ENCODE measurements at places on chromosomes 6 and 20.

- no peak for DNase-seq
Measured at GRCh38 chr6:16181439-16182297, 52.8 kb downstream of the MYLIP start.

GRCh38 chr6:90121982-90122381 lies 174.7 kb downstream of the BACH2 start:
- no peak for DNase-seq

GRCh38 chr6:90328004-90328403 lies 31.4 kb upstream of the BACH2 start:
- no peak for DNase-seq

GRCh38 chr6:135191508-135192255 lies 10.6 kb downstream of the MYB start:
- no peak for DNase-seq

DNA sequence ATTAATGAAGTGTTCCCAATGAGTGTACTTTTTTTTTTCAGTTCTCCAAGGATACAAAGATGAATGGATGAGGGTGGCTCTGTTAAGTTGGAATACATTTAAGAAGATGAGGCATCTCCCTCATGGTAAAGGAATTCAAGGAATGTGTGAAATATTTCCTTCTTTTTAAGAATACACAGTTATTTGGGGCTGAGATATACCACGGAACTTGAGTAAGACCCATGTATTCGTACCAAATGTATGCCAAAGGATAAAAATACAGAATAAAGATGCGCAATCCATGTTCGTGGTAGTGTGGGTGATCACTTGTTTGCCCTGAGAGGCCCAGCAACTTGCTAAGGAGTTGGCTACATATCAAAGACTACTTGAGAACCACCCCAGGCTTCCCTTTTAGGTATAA lies 164.2 kb upstream of the TCF21 start:
- DNase-seq: no peak

GRCh38 chr6:119348748-119349360 lies 707 bp downstream of the MAN1A1 start:
- DNase-seq: no peak

- DNase-seq: no peak
Measured at GRCh38 chr6:33860706-33861474, 57.1 kb upstream of the MLN start.

DNA sequence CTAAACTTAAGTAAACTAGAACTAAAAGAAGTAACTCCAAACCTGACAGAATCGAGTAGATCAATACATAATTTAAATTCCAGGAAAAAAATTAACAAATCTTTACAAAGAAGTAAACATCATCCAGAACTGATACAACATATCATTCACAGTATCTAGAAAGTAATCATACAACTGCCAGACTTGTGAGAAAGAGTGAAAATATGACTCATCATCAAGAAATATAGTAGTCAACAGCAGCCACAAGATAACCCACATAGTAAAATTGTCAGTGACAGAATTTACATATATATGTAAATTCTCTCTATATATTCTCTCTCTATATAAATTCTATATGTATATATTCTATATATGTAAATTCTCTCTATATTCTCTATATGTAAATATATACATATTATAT lies 242.8 kb upstream of the RGS17 start:
- DNase-seq: no peak

DNA sequence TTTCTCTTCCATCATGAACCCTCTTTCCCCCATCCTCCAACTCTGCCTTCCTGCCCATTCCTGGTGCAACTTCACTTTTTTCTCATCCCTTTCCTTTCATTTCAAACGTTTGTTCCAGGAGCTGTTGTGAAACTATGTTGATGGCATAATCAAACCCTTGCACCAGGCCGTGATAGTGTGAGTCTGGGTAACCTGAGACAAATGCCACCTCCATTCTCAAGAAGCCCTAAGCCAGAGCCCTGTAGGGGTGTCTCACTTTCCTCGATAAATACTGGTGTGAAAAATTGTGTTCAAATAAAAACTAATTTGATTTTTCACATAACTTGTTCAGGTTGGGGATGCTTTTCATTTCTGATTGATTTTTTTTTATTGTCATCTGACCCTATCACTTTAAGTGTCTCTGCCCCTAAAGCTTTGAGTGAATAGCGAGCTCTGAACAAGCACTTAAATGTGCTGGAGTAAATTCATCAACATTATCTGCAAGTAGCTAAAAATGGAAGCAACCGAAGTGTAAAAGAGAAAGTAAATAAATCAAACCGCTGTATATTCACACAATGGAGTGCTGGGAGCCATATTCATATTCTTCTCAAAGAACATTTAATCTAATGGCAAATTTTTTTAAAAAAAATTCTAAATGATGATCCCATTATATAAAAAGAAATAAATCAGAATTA lies 303.1 kb upstream of the CDYL start:
- no peak for DNase-seq

DNA sequence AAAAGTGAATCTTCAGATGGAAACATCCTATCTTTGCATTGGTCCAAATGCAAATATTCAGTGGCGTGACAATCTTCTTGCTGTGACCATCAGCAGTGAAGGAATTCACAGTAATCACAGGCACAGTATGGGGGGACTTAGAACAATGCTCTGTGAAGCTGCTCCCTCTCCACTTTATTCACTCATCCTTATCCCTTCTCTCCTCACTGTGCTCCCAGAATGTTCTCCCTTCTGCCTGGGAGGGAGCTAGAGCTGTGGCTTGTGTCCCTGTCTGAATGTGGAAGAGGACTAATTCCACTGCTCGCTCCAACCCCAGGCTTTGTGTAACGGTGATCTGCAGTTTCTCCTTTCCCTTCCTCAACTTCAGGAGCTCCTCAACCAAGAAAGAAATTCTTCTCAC lies 243.7 kb downstream of the ALDH8A1 start:
- DNase-seq: no peak

GRCh38 chr6:112086744-112087135 lies 542 bp downstream of the TUBE1 start:
- no peak for DNase-seq

DNA sequence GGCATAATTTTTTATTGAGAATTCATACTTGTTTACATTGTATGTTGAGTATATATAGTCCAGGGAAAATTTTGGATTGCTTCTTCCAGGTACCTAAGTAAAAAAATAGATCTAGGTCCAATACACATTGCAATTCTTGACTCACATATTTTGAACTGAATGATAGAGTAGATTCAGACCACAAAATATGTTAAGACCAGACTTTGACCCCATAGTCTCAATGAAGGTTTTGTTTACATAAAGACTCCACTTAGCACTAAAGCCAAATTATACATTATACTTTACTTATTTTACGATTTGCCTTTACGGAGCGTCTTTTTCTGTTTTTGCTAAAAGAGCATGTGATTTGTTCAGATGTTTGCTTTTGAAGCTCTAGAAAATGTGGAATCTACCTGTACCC lies 144.1 kb upstream of the PTCHD4 start:
- DNase-seq: no peak

DNA sequence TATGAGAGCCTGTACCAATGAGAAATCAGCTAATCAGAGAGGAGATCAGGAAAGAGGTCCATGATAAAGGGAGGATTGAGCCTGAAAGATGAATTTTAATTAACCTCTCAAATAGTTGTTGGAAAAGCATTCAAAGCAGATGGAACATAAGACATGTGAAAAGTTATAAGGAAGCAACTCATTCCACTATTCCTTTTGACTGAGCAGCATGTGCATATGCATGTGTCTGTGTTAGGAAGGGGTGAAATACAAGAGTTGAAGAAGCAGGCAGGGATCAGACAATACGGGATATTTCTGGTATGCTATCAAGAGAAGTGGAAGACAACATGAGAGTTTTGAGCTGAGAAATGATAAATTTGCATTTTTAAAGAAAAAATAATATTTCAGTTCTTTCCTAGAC lies 624.8 kb upstream of the PTCHD4 start:
- no peak for DNase-seq

DNA sequence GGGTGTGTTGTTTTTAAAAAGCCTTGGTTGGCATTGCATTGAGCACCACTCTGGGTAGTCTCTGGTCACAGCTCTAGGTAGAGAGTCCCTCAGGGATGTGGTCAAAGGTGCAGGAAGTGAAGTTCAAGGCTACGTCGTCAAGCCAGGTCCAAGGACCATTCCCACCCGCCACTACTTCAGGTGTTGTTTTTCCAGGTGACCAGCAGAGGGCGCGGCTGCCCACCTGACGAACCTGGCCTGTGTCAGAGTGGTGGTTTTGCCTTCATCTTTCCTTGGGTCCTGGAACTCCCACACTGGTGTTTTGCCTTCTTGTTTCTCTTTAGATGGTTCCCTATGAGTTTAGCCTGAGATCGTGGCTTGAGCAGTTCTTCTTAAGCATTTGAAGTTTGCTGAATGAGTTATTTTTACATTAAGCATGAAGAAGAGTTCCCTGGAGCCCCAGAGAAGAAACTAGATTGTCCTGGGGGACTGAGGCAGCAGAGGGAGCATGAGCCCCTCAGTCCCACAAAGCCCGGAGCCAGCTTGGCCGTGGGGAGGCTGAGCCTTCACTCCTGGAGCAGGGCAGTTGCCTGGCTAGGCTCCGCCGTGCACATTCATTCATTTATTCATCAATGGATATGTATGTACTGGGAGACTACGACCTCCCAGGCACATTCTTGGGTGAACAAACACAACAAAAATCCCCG lies 5.6 kb upstream of the PHACTR3 start:
- no peak for DNase-seq

DNA sequence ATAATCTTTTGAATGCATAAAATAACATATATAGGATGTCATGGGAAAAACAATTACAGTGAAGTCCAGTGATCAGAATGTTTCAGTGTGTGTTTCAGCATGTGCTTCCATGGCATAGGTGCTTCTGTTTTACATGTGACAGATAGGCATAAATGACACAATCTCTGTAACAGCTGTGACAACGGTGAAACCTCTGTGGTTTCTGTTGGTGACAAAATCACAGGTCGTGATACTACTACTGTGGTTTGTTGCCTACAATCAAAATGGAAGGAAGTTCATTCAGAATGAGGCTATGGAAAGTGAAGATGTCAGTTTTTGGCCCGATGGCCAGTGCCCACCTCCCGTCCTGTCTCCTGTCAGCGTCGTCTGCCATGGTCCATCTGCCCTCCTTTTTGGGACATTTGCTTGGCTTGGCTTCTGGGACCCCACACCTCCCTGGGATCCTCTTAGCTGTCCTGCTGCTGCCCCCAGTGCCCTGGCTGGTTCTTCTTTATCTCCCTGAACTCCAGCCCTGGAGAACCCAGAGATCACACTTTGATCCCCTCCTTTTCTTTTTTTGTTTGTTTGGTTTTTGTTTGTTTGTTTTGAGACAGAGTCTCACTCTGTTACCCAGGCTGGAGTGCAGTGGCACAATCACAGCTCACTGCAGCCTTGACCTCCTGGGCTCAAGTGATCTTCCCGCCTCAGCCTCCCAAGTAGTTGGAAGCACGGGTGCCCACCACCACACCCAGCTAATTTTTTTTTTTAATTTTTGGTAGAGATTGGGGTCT lies 79.3 kb upstream of the NAA20 start:
- DNase-seq: no peak

DNA sequence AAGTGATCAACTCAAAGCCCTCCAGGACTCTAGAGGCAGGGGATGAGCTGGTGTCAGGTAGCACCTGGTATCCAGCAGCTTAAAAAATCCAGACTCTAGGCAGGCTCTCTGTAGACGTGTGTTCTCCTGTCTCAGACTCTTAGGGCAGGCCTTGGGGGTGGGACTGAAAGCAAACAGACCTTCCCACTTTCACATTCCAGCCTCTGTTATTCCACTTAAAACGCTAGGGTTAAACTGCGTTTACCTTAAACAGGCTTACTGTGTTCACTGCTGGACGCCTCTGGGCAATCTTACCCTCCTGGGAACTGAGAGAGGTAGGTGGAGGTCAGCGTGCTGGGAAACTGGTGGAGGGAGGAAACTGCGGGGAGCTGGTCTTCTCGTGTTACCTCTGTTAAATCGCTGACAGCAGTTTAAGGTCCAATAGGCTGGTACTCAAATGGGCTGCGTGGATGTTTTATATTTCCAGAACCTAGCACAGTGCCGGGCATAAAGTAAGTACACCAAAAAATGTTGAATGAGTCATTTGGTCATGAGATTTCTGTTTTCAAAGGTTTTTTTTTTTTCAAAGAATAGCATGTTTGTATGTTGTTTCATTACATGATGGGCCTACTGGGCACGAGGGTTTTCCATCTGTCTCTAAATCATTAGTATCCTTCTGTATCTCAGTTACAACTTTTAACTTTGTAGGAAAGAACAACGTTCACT lies at the start of gene GCNT2:
Gene GCNT2 (plus strand): TSS at position 248 of the 705 bp plus-strand sequence. CDS start 7,561 bp downstream, outside the sequence.
- DNase-seq: no peak

GRCh38 chr6:155244434-155244833 lies 19.4 kb upstream of the CLDN20 start:
- no peak for DNase-seq

DNA sequence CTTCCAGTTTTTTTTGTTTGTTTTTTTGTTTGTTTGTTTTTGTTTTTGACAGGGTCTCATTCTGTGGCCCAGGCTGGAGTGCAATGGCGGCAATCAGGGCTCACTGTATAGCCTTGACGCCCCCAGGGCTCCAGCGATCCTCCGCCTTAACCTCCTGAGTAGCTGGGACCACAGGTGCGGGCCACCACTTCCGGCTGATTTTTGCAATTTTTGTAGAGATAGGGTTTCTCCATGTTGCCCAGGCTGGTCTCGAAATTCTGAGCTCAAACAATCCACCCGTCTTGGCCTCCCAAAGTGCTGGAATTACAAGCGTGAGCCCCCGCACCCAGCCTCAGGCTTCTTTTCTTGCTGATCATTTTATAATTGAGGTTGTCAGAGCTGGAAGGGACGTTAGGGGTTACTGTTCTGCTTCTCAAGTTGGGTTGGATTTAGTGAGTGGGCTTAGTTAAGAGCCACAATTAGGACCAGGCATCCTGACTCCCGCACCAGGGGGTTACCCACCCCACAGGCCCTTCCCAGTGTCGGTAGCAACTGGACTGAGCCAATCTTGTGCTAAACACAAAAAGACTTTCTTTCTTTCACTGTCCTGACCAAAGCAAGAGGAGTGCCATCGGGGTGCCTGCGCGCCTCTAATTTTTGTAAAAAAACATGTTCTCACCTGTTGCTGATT lies 13.1 kb upstream of the ZSCAN9 start:
- DNase-seq: no peak

- no peak for DNase-seq
Measured at GRCh38 chr6:169938262-169938701, 186.9 kb downstream of the ERMARD start.

GRCh38 chr6:82989736-82990290 lies 75.8 kb downstream of the UBE3D start:
- no peak for DNase-seq

GRCh38 chr20:1209447-1210387 lies 6.5 kb downstream of the C20orf202 start:
- no peak for DNase-seq

DNA sequence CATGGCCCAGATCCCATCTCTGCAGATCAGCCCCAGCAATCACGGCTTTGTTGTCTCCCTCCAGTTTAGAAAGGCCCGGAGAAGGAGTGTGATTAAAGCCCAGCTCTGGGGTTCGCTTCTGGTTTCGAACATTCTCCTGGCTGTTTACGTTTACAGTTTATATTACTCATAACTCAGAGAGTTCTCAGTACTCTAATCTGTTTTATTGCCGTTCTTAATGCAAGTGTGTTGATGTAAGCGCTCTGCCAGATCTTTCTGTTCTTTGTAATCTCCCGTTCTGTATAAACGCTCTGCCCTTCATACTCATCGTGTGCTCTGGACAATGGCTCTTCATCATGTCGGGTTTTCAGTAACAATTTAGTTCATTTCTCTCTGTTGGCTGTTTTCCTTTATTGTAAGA lies 118.0 kb upstream of the PRND start:
- DNase-seq: no peak

All from stimulated activated CD8-positive, alpha-beta memory T cell treated with anti-CD3 and anti-CD28 coated beads, Interleukin-2, amount 100 ng/mL, for 1 hour (primary cell).